Caudate nucleus (tissue), 63 donors: ENCODE measurements at places on chromosomes 12 and 14.

- no peak for DNase-seq
Observed at GRCh38 chr12:13119826-13120225, 16.4 kb upstream of the GSG1 start.

DNA sequence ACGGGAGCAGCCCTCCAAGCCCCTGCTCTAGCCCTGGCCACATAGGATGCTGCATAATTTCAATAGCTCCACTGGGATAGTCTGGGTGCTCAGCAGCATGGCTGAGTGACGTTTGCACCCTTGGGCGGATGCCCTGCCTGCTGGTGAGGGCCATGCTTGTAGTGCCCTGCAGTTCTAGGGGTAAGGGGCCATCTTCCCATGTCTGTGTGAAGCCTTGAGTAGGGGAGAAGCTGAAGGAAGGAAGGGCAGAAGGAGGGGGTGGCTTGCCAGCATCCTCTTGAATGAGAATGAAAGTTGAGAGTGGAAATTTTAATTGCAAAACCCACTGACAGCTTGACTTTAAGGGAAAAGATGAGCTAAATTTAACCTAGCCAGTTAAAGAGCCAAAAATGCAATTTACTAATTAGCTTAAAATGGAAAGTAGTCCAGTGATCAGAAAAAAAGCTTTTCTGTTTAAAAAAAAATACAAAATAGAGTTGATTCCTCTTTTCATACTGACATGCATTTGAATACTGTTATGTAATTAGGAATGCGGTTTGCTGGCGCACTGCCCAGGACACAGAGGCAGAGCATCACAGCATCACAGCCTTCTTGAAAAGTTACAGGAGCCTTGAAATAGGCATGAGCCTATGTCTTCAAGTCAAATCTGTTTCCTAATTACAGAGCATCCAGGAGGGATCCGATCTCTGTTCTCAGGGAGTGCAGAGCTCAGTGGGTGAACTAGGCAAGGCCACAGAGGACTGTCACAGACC, 18.5 kb upstream of the EML1 start:
- DNase-seq: peak; percentile 49

GRCh38 chr12:79033788-79034187, 169.2 kb downstream of the SYT1 start:
- no peak for DNase-seq

- no peak for DNase-seq
Observed at GRCh38 chr12:67472539-67472938, 176.0 kb upstream of the DYRK2 start.

GRCh38 chr14:79805636-79806035, 405.7 kb downstream of the DIO2 start:
- DNase-seq: no peak

GRCh38 chr12:99232324-99232723, 415.2 kb upstream of the GARIN6 start:
- DNase-seq: no peak

- no peak for DNase-seq
Observed at GRCh38 chr12:47739979-47740378, 14.7 kb upstream of the ENDOU start.

DNA sequence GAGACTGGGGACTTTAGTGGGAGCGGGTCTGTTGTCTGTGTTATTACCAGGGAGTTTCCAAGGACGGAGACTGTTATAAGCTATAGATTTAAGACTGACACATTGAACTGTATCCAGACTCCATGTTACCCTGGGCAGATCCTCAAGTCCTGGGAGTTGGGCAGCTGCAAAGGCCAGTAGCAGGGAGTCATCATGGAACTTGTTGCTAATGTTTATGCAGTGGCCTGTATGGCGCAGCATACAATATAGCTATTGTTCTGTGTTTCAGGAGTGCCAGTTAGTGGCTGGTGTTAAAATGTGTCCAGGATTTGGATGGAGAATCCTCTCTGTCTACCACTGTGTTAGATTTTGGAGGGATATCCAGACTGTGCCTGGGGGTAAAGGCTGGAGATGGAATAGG, 31.7 kb downstream of the SMOC1 start:
- DNase-seq: no peak

DNA sequence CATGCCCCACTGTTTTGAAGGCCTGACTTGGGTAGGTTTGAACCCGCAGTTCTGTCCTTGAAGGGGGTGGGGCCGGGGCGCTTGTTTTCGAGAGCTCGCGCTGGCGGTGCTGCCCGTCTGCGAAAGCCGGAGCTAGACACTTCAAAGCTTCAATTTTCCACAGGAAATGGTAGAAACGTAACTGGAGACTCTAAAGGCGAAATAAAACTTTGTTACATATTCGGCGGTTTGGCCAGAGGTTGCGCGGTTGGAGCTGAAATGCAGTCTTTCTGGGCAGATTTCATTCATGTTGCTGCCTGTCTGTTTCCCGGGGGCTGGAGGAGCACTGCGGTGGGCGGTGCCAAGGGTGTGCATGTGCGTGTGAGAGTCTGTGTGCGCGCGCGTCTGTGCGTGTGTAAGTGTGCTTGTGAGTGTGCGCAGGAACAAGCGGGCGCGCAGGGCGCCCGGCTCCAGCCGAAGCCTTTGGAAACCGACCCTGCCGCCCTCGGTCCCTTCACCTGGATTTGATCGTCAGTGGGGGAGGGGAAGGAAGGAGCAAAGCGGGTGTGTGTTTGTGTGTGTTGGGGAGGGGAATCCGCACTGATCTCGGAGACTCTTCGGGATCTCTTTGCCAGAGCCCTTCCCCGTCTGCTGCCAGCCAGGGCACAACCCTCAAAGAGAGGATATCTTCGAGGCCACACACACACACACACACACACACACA, 227.7 kb upstream of the CRY1 start:
- no peak for DNase-seq

GRCh38 chr14:31858868-31859267, 218.2 kb upstream of the ARHGAP5 start:
- DNase-seq: no peak

DNA sequence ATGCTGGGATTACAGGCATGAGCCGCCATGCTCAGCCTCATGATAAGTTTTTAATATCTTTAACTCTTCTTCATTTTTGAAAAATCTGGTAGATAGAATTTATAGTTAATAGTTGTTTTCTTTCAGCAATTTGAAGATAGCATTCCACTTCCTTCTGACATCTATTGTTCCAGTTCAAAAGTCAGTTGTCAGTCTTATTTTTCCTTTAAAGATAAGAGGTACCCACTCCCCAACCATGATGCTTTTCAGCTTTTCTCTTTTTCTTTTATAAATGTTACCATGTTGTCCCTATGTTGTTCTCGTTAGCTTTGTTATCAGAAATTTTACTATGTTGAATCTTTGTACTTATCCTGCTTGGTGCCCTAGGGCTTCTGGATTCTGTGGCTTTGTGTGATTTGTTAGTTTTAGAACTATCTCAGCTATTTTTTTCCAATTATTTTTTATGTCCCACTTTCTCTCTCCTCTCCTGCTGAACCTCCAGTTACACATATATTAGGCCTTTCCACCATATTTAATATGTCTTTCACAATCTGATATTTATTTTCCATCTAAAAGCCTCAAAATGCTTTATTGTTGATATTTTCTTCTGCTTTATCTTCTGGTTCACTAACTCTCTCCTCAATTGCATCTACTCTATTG, 181.6 kb upstream of the FOXN3 start:
- no peak for DNase-seq

- DNase-seq: no peak
Observed at GRCh38 chr12:76495556-76495955, 64.0 kb downstream of the OSBPL8 start.

- DNase-seq: no peak
Observed at GRCh38 chr12:4137441-4137840, 136.1 kb upstream of the CCND2 start.

DNA sequence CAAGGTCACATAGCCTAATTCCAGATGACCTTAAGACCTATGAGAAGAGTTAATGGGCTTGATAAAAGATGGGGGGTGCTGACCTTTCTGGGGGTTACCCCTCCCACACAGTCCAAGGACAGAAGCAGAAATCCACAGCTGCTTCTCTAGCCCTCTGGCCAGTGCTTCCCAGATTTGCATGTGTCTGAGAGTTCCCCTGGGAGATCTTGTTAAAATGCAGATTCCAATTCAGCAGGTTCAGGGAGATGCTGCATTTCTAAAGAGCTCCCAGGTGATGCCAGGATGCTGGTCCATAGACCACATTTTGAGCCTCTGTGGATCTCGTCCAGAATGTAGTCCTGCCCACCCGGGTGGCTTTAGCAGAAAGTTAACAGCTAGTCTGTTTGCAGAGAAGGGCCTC, 82.1 kb downstream of the WSCD2 start:
- DNase-seq: no peak

- no peak for DNase-seq
Observed at GRCh38 chr12:50061171-50061570, 3.8 kb downstream of the ASIC1 start.

- no peak for DNase-seq
Observed at GRCh38 chr14:76826122-76826521, at the start of gene LRRC74A. TSS of gene LRRC74A (plus strand) at chr14:76826408. CDS start at chr14:76826698, 290 bp downstream.

DNA sequence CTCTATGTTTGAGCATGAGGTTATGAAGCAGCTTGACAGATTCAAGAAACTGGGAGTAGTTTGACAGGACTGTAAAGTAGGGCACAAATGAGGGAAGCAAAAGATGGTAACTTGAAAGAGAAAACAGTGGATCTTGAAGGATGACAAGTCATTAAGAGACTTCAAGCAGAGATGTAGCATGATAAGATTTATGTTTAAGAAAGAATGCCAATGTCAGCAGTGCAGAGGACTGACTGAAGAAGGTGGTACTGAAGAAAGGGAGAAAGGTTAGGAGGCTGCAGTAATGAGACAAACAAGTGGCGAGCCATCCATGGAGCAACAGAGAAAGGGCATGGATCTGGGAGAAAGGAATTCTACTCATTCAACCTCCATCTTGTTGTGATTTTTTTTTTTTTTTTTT, 120.2 kb upstream of the RAP1B start:
- DNase-seq: no peak

GRCh38 chr14:76756371-76756750, 4.9 kb upstream of the VASH1 start:
- DNase-seq: no peak

DNA sequence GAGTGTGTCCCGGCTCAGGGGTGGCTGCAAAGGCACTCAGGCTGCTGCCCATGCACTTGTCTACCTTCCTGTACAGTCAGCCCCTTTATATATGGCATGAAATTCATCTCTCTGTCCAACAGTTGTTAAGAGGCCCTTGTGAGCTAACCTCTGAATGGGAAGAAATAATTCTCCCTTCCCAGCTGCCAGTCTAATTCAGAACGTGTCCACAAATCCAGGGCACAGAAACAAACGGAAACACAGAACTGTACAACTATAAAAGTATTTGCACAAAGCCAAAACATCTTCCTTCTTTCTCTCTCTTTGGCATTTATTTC, 849 bp downstream of the KRT5 start:
- no peak for DNase-seq

- DNase-seq: no peak
Observed at GRCh38 chr12:54033106-54033979, 493 bp downstream of the HOXC5 start.

DNA sequence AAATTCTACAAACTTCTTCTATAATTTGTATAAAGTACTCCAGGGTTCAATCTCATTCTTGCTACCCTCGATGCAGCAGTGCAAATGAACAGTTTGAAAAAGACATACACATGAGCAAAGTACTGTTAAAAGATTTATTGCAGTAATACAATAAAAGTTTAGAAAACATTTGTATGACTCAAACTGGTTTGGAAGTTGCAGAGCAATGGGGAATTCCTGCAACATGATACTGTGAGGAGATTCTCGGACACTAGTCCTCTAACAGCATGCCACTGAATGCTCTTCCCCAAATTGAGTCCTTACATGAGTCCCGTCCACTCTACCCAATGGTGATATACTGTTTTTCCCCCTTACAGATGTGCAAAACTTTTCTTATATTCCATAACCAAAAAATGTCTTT, 45.4 kb downstream of the ATG14 start:
- DNase-seq: no peak

GRCh38 chr14:104211215-104211614, 72.8 kb downstream of the KIF26A start:
- no peak for DNase-seq

DNA sequence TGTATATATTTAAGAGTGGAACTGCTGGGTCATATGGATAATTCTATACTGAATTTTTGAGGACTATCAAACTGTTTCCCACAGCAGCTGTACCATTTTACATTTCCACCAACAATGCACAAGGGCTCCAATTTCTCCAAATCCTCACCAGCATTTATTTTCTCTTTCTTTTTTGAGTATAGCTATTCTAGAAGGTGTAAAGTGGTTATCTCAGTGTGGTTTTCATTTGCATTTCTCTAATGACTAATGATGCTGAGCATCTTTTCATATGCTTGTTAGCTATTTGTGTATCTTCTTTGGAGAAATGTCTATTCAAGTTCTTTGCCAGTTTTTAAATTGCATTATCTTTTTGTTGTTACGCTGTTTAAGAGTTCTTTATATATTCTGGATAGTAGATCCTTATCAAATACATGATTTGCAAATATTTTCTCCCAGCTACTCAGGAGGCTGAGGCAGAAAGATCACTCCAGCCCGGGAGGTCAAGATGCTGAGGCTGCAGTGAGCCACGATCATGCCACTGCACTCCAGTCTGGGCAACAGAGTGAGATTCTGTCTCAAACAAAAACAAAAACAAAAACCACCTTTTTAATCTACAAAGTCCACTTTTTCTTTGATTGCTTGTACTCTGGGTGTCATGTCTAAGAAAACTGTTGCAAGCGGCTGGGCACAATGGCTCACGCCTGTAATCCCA, 32.8 kb downstream of the GTF2A1 start:
- DNase-seq: no peak

DNA sequence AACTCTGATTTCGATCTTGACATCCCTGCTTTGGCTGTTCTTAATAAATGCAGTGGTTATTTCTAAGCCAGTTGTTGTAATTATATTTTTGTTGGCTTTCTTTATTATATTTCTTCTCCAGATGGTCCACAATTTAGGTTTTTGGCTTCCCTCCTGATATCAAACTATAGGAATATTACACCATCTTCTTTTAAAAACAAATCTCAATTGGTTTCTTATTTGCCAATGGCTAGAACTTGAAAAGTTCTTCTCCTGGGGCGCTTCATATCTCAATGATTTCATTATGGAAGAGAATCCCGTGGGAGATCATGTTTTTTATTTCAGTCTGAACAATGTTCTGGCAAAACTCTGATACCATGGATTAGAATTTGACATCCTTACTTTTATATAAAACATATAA, 292.3 kb downstream of the FLRT2 start:
- no peak for DNase-seq
